ENCODE measurements at places on chromosomes 7 and 10.

GRCh38 chr7:37706804-37707203 is 23.2 kb downstream of the GPR141 start:
- no peak for DNase-seq

- no peak for DNase-seq
These were observed 30.0 kb downstream of the SLC26A4 start for GRCh38 chr7:107690611-107691010.

DNA sequence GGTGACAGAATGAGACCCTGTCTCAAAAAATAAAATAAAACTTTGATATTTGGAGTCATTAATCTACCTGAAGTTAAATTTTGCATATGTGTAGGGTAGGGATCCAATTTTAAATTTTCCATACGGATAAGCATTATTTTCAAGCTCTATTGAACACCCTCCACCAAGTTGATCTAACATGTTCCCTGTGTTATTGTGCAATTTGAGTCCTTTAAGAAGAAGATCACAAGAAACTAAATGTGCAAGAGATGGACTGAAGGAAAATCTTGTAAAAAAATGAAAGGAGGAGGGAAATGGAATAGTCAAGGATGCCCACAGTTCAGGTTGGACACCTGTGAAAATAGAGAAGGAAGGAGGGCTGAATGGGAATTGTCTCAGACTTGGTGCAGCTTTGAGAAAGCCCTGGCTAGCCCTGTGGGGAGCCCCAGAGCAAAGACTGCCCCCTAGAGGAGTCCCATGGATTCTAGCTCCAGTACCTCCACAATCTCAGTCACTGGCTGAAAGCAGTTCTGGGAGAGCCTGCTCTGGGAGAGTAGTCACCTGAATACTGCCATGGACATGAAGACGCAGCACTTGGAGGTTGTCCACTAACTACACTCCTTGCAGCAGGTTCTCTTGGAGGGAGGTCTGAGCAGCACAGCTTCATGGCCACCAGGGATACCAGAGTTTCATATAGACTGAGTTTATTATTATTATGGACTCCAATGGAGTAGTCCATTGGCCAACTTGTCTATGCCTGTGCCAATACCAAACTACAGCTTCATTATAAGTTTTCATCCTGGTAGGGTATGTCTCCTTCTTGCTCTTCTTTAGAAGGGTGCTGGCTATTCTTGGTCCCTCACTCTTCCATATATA is 5.7 kb upstream of the TIAL1 start:
- peak; percentile 60 for DNase-seq

- DNase-seq: no peak
These were observed 11.2 kb upstream of the PRDX3 start for GRCh38 chr10:119189811-119190282.

DNA sequence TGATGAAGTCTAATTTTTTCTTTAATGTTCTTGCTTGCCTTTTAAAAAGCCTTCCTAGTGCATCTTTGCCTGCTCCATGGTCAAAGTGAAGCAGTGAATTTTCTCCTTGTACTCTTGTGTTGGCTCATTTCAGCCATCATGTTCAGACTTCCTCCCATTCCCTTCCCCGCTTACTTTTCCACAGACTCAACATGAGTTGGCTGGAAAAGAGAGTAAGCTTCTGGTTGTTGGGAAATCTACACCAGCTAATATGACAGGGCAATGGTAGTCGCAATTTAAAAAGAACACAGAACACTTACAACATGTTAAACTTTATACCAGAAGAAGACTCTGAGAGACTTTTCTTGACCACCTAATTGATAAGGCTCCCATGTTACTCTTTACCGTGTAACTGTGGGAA is 24.3 kb upstream of the PDK4 start:
- no peak for DNase-seq

DNA sequence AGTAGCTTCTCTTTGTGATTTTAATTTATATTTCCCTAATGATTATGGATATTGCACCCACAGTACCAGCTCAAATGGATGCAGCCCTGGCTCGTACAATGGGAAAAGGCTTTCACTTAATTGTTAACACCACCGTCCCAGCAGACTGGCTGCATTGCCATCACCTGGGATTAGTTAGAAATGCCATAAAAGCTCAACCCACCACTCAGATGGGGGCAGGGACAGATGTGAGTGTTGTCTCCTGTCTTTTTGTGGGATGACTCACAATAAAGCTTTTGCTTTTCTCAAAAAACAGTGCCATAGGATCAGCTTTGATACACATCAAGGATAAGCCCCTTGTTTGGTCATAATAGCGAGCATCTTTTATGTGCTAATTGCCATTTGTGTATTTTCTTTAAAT is 729.1 kb downstream of the TNS3 start:
- no peak for DNase-seq

GRCh38 chr10:48838834-48839233 is 100.8 kb downstream of the LRRC18 start:
- no peak for DNase-seq

DNA sequence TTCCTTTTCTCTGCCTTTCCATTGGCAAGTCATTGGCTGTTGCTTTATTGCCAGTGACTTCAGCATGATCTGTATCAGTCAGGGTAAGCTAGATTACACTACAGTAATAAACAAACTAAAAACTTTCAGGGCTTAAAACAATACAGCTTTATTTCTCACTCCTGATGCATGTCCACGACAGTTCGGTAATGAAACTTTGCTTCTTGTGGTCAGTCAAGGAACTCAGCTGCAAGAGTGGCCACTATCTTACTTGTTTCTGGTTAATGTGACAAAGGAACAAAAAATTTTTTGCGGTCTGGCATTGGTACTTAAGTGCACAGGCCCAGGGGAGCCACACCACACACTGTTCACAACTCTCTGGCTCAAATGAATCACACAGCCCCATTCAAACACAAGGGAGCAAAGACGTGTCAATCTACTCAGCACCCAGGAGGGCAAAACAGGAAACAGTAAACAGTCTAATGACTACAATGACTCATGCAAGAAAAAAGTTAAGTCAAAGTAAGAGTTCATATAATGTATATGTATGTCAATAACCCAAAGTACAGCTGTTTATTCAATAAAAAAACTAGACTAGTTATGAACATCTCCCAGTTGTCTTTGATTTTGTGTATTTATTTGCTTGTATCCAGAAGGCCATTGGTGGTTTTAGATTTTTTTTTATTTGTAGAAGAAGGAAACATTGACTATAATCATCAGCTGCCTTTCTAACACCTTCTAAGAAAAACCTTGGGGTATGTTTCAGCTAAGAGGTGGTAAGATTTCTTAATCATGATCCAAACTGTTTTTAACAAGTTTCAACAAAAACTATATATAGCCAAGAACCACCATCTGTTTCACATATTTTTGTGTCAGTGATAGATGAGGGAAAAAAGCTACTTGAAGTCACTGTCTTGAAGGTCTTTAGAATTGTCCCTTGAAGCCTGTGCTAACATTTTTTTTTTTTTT is 134.4 kb upstream of the FAM3C start:
- no peak for DNase-seq

DNA sequence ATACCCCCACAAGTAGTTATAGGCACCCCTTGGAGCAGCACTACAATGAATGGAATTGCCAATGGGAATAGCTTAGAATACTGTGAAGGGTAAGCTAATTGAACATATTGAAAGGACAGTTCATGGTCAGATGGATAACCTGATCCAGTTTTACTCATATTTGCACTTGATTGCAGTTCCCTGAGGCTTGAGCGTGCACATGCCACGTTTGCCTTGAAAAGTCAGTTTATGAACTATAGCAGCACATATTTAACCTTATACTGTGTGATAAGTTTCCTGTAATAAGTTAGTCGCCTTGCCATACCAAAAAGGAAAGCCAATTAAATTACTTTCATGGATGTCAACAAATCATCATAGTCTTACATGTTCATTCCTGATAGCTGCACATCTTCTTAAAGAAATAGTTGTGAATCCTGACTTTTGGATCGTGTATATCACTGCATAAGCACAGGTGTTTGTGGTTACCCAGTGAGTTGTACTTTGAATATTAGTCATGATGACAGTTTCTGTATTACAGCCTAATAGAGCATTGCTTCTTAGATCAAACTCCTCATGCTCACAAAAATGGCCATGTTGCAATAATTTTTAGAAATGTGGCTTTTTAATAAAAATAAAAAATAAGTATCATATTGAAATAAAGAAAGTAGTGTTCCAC is 21.6 kb downstream of the DNTT start:
- DNase-seq: no peak

DNA sequence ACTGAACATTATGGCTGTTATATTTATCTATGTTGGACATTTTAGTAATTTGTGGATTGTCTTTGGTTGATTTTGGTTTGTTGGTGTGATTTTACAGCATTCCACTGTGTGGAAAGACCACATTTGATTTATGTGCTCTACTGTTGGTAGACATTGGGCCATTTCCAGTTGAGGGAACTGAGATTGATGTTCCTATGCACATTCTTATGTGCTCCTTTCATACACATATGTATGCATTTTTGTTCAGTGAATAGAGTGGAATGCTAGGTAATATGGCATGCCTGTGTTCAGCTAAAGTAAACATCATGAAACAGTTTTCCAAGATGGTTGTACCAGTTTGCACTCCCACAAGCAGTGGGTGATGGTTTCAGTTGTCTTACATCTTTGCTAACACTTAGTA is 15.1 kb downstream of the CACNB2 start:
- DNase-seq: no peak

GRCh38 chr10:125823663-125824251 is 411 bp downstream of the BCCIP start:
- peak; percentile 65 for DNase-seq

DNA sequence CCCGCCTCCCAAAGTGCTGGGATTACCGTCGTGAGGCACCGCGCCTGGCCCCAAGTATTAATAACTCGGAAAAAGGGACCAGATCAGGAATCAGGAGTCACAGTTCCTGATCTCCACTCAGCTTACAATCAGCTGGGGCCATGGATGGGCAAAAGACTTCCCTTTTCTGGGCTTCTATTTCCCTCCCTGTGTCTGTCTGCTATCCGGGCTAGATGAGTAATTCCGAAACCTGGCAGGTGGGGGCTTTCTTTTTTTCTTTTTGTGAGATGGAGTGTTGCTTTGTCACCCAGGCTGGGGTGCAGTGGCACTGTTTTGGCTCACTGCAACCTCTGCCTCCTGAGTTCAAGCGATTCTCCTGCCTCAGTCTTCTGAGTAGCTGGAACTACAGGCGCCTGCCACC is 11.6 kb downstream of the RPS24 start:
- no peak for DNase-seq

- DNase-seq: no peak
These were observed 324.8 kb upstream of the PHYHIPL start for GRCh38 chr10:58851606-58852005.

- no peak for DNase-seq
These were observed 211.1 kb downstream of the ZNF365 start for GRCh38 chr10:62585211-62585775.

GRCh38 chr10:14259696-14260566 is 70.8 kb downstream of the FRMD4A start:
- DNase-seq: no peak

DNA sequence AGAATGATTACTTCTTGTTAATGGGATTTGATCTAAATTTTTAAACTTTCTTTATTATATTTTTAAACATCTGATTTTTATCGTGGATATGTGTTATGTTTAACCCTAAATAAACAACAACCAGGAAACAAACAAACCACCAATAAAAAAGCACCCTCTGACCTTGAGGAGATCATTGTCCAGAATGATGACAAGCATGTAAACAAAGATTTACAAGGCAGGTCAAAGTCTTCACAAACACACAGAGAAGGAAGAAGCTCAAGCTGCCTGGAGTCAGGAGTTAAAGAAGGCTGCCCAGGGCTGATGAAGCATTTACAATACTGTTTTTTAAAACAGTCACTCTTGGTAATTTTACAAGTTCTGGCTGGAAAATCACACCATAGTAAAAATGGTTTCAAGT is 31.0 kb upstream of the EGFR start:
- DNase-seq: no peak

- DNase-seq: no peak
These were observed 490.8 kb downstream of the TNS3 start for GRCh38 chr7:47091141-47091540.

DNA sequence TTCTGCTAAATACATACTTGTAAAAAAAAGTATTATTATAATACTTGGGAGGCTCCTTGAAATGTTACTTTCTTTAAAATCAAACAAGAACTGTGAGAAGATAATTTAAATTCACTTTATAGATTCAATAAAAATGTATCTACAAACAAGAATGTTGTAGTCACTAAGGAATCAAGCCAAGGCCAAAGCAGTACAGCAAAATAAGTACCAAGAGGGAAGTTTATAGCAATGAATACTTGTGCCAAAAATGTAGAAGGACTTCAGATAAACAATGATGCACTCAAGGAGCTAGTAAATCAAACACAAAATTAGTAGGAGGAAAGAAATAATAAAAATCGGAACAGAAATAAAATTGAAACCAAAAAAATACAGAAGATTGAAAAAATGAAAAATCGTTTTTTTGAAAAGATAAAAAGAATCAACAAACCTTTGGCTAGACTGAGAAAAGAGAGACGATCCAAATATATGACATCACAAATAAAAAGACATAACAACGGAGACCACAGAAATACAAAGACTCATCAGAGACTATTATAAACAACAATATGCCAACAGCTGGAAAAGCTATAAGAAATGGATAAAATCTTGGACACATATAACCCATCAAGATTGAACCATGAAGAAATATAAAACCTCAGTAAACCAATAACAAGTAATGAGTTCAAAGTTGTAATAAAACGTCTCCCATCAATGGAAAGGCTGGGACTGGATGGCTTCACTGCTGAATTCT is 286.0 kb upstream of the TMEM229A start:
- no peak for DNase-seq

GRCh38 chr10:132850246-132850645 is 64.3 kb upstream of the NKX6-2 start:
- no peak for DNase-seq

DNA sequence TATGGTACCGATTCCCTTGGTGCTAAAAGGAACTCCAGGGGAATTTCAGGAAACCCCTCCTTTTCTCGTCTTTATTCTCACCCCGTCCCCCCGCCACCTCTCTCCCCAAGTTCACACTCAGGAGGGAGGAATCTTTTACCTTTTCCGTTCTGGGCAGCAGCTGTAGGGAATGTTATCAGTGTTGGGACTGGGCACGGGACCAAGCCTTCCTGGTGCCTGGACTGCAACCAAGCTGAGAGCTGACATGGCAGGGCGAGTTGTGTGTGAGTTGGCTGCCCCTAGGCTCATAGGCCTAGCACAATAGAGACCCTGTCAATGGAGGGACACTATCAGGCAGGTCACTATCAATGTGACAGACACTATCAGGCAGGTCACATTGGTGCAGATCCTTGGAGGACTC is 121.4 kb downstream of the TCF7L2 start:
- DNase-seq: no peak
